Germinal center (tissue), 1 donor: ENCODE measurements at places on chromosomes 6 and 20.

GRCh38 chr6:26322645-26323482, 42.1 kb upstream of the BTN3A2 start:
- peak; percentile 21 for DNase-seq

- no peak for DNase-seq
These were observed 28.9 kb upstream of the FAM83D start for GRCh38 chr20:38897267-38897666.

DNA sequence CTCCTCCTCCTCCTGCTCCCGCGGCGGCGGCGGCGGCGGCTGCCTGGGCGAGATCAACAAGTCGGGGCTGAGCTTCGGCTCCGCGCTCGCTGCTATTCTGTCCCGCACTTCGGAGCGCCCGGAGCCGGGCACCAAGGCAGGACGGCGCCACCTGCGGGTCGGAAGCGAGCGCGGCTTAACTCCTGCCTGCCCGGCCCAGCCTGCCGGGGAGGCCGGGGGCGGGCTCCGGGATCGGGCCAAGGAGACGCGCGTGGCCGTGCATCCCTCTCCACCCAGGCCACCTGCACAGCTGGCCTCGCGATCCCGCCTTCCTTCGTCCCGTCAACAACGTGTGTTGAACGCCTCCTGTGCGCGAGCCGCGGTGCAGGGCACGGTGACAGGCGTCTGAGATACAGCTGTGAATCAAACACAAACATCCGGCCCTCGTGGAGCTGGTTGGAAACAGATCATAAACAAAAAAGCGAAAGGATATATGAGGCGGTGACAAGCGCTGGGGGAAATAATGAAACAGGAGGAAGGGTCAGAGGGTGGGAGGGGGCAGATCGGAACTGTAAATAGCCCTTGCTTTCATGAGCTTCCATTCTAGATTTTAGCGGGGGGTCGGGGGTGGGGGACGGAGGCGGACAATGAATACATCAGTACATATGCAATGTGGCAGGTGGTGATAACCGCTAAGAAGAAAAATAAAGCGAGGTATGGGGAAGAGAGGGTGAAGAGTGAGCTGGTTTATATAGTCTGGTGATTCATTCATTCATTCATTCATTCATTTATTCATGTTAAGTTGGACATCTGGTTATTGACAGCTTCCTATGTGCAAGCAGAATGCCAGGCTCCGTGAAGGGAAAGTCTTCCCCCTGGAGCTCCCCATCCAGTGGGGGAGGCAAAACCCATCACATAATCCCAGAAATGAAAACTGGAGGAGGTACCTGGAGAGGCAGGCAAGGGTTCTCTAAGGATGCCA, 2.0 kb upstream of the KCNB1 start:
- peak; percentile 67 for DNase-seq

DNA sequence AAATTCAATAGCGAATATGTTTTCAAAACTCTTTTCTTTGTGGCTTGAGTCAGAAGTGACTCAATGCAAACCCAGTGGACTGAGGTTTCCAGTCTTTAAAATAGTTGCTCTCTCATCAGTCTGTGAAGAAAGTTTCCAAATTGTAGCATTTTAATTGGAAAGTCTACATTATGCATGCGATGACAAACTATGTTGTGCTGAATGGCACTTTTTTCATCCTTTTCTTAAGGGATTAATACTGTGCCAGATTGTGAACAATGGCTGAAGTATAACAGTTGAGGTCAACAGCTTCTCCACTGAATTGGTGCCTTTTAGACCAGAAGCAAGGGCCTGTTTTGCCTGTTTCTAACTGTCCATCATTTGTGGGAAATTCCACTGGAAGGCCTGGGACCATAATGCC, 377.1 kb downstream of the BTBD9 start:
- no peak for DNase-seq

DNA sequence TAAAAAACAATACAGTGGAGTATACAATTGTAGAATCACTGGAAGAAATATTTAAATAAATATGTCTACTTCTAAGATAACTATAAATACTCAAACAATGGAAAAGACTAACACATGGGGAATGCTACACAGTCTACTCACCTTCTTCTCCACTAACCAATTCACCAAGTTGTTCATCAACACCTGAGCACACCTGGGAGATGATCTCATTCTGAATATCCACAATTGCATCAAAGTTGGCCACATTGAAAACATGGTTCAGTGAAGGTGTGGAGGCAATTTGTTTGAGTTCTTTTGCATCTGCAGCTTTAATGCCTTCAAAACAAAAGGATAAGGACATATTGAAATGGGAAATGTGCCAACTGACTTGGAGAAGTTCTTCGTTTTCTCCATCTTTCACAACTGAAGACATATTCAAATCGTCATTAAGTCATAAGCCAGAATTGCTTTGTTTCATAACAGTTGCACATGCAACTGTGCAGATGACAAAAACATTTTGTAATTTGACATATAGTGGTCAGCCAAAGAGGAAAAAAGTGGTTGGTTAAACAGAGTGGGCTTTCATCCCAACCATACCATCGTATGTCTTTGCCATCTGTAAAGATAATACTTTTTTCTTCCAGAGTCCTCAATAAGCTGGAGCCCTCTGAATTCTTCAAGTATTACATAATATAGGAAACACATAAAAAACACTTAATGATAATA, 17.5 kb downstream of the COL12A1 start:
- no peak for DNase-seq

DNA sequence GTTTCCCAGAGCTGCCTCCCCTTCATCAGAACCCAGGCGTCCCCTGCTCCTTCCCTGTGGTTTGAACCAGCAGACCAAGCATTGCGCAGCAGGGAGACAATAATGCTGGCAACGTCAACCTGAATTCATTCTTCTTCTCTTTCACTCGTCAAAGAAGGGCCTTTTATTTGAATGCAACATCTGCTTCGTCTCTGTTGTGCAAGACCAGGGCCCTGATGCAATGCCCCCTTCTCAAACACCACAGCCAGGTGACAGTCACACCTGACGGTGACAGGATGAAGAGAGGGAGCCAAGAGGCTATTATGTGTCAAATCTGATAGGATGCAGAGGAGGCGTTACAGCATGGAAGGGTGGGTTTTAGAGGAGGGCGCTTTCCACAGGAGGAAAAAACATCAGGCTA, 8.0 kb downstream of the INSM1 start:
- DNase-seq = no peak
